RWPE2 (cell line): ENCODE measurements at places on chromosomes 5 and 9.

- no peak overlapping the region for H3K4me3 ChIP-seq
- DNase-seq, result no peak
- no peak overlapping the region for H3K27ac ChIP-seq
- H3K27me3 ChIP-seq, result peaks cover 8% of the 10 kb centered on the region
- no peaks in the 10 kb centered on the region for H3K4me1 ChIP-seq
Observed at GRCh38 chr9:117809751-117810150, 105.5 kb downstream of the TLR4 start.

- no peak overlapping the region for H3K27ac ChIP-seq
- H3K4me1 ChIP-seq, result peaks cover 2% of the 10 kb centered on the region
- no peak for DNase-seq
- H3K36me3 ChIP-seq, result peaks cover 88% of the 10 kb centered on the region
- no peaks in the 10 kb centered on the region for H3K27me3 ChIP-seq
Observed at GRCh38 chr5:81308836-81309235, 7.4 kb downstream of the ZCCHC9 start.

DNA sequence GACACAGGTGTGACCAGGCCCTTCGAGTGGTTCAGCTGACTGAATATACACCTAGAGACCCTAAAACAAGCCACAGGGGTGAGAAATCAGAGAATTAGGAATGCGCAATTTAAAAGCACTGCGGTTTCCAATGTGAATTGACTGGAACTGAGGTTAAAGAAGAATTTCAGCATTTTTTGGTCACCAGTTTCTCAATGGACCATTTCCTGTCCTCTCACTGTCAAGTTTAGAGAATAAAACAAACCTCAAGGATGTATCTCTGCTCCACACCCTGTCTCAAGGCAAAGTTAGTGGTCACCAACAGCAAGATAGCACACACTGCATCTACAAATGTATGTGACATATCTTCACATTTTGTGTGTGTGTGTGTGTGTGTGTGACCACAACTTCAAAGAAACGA lies 143.8 kb upstream of the MAP3K1 start:
- H3K27ac ChIP-seq, result no peak overlapping the region
- H3K36me3 ChIP-seq, result no peaks in the 10 kb centered on the region
- DNase-seq, result no peak
- H3K27me3 ChIP-seq, result no peaks in the 10 kb centered on the region

DNA sequence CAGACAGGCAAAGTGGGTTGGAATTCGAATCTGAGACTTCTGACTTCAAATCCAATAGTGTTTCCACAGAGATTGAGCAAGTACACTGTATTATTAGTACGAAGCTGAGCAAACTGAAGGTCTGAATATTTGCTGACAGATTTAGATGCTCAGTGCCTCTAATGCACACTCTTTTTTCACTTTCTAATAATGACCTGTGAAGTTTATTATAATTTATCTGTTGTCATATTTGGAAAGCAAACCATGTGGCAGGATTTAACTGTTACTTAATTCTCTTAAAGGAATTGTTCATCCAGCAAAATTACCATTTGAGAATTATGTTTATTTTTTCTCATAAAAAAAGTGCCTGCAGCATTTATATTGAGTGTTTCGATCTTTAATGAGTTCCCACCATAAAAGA lies 277.3 kb downstream of the DMRT2 start:
- H3K27ac ChIP-seq, result no peak overlapping the region
- H3K4me3 ChIP-seq, result no peak overlapping the region
- DNase-seq, result no peak
- H3K36me3 ChIP-seq, result no peaks in the 10 kb centered on the region
- H3K4me1 ChIP-seq, result no peaks in the 10 kb centered on the region

DNA sequence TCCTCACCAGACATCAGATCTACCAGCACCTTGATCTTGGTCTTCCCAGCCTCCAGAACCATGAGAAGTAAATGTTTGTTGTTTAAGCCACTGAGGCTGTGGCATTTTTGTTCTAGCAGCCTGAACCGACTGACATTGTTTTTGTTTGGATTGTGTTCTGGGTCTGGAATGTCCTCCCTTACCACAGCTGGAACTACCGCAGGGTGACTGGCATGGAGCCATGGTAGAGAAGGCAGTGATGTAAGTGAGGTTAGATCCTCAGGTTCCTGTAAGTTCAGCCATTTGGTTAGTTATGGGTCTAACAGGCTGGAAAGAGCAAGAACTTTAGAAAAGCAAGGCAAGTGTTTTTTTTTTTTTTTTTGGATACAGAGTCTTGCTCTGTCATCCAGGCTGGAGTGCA lies 209.3 kb downstream of the DAB2IP start:
- H3K27me3 ChIP-seq, result no peaks in the 10 kb centered on the region
- H3K27ac ChIP-seq, result no peak overlapping the region
- H3K4me3 ChIP-seq, result no peak overlapping the region
- H3K36me3 ChIP-seq, result no peaks in the 10 kb centered on the region

DNA sequence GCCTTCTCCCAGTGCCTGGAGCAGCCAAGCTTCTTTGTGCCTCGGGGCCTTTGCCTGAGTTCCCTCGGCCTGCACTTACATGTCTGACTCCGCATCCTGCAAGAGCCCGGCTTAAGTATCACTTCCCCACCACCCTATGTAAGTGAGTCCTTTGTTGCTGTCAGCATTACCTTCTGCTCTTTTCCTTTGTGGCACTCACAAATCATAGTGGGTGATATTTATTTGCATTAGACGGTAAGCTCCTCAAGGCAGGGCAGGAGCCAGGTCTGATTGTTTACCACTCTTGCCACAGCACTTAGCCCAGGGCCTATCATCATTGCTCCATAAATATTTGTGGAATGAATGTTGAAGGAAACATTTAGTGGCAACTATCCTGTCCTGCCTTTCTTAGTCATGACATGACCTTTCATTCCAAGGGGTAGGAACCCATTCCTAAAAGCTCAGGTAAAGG lies 4.8 kb downstream of the GM2A start:
- peaks cover 38% of the 10 kb centered on the region for H3K4me1 ChIP-seq
- DNase-seq, result peak; percentile 86
- no peaks in the 10 kb centered on the region for H3K27me3 ChIP-seq

DNA sequence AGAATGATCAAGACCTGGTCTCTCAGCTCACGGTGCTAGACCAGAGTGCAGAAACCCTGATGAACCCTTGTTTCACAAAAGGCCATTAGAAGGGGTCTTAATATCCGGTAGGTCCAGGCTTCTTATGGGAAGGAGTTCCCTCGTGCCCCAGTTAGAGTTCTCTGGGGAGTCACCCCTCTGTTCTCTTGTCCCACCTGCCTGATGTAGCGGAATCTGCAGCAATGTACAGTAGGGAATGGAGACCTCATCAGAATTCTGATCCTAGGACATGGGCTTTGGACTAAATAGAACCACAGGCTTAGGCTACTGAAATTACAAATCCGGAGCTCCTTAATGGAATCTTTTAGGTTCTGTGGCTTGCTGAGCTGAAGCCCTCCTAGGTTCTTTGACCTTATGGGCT lies 243.6 kb upstream of the IRX2 start:
- H3K36me3 ChIP-seq, result no peaks in the 10 kb centered on the region
- H3K27me3 ChIP-seq, result peaks cover 19% of the 10 kb centered on the region
- DNase-seq, result no peak
- no peaks in the 10 kb centered on the region for H3K4me1 ChIP-seq
- no peak overlapping the region for H3K4me3 ChIP-seq

DNA sequence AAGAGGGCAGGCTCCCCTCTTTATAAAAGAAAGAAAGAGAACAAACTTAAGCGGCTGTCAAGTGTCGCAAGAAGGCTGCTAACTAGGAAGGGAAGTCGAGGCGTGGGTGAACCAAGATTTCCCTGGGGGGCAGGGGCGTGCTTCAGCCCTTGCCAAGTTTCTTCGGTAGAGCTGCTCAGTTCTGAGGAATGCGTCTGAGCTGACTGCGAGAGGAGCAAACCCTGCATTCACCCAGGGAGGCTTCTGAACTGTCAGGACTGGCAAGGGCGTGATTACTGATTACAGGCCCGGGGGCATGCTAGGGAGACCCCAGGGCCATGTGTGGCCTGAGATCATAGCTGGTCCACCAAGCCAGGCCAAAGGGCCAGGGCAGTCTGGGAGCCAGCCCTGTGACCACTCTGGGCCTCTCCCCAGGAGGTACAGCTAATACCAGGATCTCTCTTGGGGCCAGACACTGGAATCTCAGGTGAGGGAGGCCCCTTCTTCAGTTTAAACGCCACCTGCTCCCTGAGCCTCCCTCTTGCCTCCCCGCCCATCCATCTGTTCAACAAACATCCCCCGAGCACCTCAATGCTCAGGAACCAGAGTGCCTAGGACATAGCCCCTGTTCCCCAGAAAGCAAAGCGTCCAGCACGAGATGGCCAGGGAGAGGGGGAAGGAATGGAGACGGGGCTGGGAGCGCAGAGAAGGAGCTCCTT lies 30.9 kb downstream of the SARDH start:
- peaks cover 11% of the 10 kb centered on the region for H3K27me3 ChIP-seq
- no peak overlapping the region for H3K4me3 ChIP-seq
- no peak overlapping the region for H3K27ac ChIP-seq
- DNase-seq, result no peak

- no peaks in the 10 kb centered on the region for H3K4me1 ChIP-seq
- no peaks in the 10 kb centered on the region for H3K36me3 ChIP-seq
- no peak overlapping the region for H3K4me3 ChIP-seq
- H3K27me3 ChIP-seq, result no peaks in the 10 kb centered on the region
- H3K27ac ChIP-seq, result no peak overlapping the region
Observed at GRCh38 chr9:83598487-83598886, 24.5 kb upstream of the IDNK start.

DNA sequence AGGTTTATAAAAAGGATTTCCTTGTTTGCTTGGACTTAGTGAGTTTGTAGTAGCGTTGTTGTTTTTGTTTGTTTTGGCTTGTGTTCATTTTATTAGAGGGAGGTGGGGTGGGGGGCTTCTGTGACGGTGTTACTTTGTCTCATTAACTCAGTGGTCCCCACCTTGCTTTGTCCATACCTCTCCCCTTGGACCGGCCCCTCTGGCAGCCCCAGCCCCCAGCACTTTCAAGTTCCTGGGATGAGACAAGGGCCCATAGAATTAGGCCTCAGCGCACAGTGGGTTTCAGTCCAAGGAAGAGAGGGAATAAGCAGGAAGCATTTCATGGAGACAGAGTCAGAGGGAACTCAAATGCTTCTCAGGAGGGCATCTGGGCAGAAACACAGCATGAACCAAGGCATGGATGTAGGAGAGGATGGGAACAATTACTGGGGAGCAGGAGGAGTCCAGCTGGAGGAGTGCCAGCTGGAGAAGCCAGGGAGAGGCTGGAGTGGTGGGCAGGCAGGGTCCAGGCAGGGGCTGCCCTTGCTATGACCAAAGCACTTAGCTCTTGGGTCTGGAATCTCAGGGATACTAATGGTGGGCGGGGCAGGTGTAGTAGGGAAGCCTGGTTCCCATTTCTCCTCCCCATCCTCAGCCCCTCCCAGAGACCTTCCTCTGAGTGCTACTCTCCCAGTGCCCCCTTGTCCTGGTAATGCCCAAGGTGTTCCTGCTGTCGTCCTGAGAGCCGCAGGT lies 23.5 kb upstream of the ENHO start:
- H3K27ac ChIP-seq, result no peak overlapping the region
- DNase-seq, result no peak
- H3K27me3 ChIP-seq, result no peaks in the 10 kb centered on the region
- H3K4me3 ChIP-seq, result no peak overlapping the region
- no peaks in the 10 kb centered on the region for H3K36me3 ChIP-seq

DNA sequence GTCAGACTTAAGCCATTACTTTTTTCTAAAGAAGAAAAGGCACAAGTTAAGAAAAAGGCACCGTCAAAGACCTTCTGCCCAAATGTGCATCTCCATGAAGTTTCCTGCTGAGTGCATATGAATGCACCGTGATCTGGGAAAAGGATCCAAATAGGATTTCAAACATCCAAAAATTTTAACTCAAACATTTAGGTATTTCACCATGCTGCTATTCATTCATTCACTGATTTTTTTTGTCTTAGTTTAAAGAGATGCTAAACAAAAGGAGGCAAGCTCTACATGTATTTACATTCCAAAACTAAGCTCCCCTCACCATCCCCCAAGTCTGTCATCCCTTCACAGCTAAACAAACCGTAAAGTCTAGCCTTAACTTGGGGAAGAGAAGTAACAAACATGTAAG lies 291.9 kb downstream of the ARL15 start:
- no peak for DNase-seq
- peaks cover 9% of the 10 kb centered on the region for H3K4me1 ChIP-seq
- H3K27me3 ChIP-seq, result no peaks in the 10 kb centered on the region
- H3K4me3 ChIP-seq, result no peak overlapping the region

- no peaks in the 10 kb centered on the region for H3K36me3 ChIP-seq
- H3K4me3 ChIP-seq, result no peak overlapping the region
- peaks cover 6% of the 10 kb centered on the region for H3K4me1 ChIP-seq
- no peaks in the 10 kb centered on the region for H3K27me3 ChIP-seq
- H3K27ac ChIP-seq, result no peak overlapping the region
Observed at GRCh38 chr9:1604942-1605560, 410.1 kb upstream of the SMARCA2 start.

DNA sequence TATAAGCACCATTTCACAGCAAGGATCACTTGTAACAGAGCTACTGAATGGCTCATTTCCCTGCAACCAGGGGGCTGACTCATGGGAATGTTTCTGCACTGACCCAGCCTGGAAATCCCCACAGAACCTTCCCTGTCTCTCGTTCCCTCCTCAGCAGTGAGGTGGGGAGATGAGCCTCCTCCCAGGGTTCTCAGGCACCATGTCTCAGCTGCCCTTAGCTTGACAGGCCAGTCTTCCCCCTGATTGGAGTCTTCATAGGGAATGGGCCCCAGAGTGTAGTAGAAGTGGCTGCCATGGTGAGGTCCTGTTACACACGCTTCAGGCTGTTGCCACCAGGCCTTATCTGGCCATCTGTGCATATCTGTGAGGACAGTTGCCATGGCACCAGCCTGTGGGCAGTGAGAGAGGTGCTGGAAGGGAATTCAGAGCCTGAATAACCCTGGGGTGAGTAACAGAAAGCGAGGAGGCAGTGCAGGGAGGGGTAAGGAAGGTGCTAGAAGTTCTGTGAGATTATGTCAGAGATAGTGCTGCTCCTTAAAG lies 324.4 kb downstream of the ENC1 start:
- peaks cover 44% of the 10 kb centered on the region for H3K4me1 ChIP-seq
- no peak overlapping the region for H3K4me3 ChIP-seq
- no peaks in the 10 kb centered on the region for H3K36me3 ChIP-seq
- DNase-seq, result peak; percentile 85
- no peaks in the 10 kb centered on the region for H3K27me3 ChIP-seq
- H3K27ac ChIP-seq, result peak overlapping the region; percentile 66

- H3K4me1 ChIP-seq, result no peaks in the 10 kb centered on the region
- DNase-seq, result no peak
- H3K27ac ChIP-seq, result no peak overlapping the region
- no peak overlapping the region for H3K4me3 ChIP-seq
- H3K27me3 ChIP-seq, result no peaks in the 10 kb centered on the region
Observed at GRCh38 chr9:122016309-122016708, 76.8 kb downstream of the TTLL11 start.
